Pancreas (tissue), 10 donors: ENCODE measurements at places on chromosomes 3 and 15.

DNA sequence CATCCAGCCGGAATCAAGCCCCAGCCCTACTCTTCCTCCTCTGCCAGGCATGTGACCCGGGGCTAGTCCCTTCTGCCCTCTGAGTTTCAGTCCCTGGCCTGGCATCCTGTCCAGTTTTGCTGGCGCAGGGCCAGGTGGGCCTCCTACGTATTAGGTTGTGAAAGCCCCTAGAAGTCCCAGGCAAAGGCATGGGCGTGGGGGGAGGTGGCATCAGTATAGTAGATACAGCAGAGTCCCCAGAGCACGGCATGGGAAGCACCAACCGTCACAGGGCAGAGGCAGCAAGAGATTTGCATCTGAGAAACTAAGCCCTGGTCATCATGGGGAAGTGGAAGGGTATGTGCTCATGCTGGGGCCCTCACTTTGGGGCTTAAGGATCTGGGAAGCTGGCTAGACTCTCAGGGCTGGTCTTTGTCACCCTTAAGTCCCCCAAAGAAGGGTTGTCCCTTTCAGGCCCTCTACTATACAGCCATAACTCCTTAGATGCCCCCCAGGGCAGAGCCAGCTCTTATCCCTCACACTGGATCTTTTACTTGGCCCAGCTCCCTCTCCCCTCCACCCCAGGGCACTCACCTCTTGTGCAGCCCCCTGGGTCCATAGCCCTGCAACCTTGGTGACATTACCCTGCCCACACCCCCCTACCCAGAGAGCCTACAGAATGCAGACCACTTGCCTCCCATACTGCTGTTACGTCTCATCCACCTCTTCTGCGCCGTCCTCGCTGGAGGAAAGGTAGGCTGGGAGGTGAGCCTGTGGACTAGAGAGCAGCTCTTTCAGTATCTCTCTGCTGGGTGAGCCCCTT lies 11.3 kb downstream of the NBEAL2 start:
- no peak for DNase-seq

- no peak for DNase-seq
Observed at GRCh38 chr15:48868536-48868935, 9.4 kb upstream of the EID1 start.

DNA sequence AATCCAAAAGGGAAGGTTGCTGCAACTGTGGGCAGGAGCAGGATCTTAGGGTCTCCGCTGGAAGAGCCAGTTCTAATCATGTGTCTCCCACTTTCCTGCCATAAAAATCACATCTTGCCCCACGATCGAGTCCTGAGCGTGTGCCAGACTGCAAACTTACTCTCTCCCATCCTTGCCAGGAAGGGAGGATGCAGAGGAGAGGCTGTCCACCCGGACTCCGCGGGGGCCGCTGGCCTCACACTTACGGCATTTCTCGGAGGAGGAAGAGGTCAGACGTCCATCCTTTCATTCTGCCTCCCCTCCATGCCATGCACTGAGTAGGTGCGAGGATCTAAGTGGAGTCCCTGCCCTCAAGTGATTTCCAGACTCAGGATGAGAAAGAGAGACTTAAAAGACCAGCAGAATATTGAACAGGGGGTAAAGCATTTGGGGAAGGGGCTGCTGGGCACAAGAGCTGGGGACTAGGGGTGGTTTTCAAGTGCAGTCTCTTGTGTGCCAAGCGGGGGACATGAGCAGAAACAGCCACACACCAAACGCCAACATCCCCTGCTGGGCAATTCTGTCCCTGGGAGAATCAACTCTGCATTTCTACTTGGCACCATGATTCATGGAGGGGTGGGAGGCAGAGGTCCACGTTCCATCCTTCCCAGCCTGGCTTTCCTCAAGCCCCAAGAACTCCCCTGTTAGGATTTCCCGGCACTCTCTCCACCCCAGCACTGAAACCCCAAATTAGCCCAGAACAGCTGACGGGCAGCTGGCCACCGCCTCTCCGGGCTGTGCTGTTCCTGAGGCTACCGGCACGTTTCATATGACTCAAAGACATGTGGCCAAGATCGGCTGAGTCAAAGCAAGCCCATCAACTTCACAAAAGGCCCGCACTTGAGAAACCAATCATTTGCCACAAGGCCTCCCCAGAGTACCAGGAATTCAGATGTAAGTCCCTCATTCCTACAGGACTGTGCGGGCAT lies 11.6 kb downstream of the OXTR start:
- DNase-seq = peak; percentile 8

DNA sequence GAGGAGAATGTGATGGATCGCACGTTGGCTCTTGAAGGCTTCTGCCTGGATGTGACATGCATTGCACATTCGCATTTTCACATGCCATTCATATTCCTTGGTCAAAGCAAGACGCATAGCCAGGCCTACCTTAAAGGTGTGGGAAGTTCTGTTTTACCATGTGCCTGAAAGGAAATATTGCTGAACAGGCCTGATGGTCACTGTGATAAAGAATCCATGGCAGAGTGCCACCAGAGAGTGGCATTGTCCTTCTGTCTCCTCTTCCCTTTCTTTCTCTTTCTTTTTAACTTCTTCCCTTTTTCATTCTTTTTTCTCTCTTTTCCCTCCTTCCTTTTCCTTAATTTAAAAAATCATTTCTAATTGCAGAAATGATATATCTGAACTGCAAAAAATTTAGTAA lies 15.9 kb upstream of the MITF start:
- no peak for DNase-seq

DNA sequence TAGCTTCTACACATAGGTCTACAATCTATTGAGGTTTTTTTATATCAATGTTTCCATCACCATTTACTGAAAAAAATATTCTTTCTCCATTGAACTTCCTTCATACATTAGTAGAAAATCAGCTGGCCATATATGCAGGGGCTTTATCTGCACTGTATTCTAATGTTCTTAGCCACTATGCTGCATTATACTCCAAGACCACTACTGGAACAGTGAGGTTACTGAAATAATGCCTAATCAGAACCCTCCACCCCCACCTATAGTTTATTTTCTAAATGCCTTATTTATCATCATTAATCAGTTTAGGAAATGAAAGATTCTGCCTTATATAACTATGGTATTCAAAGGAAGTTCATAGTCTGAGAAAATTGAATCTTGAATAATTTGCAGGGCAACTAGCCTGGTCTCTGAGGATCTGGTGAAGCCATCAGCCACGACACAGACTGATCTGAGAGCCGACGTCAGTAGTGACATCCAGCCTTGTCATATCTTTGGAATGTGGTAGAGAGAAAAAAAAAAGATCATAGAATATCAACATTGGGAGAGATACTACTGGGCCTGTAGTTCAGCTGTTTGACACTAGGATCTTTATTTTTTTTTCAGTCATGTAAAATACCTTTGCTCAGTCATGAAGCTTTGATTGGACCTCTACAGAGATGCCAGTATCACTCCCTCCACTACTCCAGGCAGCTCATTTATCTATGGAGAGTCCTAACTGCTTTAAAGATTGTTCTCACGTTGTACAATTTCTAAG lies 66.6 kb downstream of the P3H2 start:
- DNase-seq = no peak

DNA sequence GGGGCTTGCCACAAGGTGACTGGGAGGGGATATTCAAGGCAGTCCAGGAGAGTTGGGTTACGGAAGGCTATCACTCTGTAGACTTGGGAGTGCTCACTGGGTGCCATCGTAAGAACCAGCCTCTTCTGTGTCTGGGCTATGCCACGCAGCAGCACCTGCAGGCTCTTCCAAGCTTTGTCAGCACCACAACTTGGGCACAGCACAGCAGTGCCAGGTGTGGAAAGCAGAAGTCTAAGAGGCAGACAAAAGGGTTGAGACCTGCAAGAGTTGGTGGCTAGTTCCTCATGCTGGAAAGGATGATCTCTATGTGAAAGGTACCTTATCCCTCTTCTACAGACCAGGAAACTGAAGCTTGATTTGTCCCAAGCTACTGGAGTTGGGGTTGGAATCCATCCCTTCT lies 15.8 kb downstream of the CX3CR1 start:
- DNase-seq = no peak

- no peak for DNase-seq
Observed at GRCh38 chr3:103295974-103296570, 861.3 kb downstream of the ZPLD1 start.

GRCh38 chr3:195401943-195402342 lies 40.9 kb downstream of the ACAP2 start:
- no peak for DNase-seq

GRCh38 chr15:46735115-46735514 lies 982.2 kb upstream of the SEMA6D start:
- DNase-seq = no peak

DNA sequence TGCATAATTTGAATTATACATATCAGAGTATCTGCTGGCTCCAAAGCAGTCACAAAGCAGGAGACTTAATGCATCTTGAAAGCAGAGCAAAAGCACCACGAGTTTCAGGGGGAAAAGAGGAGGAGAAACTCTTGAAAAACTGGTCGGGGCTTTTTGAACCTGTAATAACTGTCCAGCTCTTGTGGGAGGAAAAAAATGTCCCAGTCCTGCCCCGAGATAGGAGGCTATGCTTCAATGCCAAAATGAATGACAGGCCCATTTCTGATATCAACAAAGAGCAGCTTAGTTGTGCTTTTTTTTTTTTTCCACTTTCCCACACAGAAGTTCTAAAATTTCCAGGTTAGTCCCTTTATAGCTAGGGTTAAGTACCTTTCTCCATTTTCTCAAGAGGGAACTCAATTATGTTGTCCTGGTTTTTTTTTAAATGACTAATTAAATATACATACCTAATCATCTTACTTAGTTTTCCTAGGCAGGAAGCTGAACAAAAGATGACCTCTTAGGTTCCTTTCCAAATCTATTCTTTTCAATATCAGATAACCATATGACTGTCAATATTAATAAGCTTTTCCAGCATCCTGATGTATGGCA lies 120.2 kb downstream of the TFDP2 start:
- DNase-seq = no peak

DNA sequence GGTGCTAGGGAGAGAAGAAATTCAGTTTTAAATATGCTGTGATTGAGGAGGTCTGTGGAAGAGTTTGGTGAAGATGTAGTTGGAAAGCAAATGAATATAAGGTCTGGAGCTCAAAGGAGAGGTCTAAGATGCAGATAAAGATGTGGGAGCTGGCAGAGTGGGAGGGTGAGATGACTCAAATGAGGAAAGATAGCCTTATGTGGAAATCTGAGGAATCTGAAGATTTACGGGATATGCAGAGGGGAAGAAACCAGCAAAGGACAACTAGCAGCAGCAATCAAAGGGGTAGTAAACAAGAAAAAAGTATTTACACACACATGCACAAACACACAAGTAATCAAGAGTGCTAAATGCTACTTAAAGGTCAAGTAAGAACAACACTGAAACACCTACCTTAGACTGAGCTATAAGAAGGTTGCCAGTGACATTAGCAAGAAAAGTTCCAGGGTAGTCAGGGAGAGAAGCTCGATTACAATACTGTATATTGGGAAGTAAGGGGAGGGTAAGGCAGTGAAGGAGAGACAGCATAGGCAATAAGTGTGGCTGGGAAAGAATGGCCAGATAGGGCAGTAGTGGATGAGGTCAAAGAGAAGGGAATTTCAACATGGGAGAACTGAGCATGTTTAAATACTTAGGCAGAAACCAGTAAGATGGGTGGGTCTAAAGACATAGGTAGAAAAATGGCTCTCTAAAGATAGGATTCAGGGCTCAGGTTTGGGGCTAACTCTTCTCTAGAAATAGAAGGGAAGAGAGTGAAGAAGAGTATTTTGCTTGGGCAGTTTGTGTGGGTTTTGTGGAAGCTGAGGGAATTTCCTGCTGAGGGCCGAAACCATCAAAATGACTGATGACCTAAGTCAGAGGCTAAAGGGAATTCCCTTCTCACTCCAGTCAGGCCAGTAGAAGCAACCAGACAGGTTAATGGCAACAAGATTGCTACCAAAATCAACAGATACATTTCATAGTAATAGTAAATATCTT lies 8.9 kb downstream of the CMTM6 start:
- no peak for DNase-seq

GRCh38 chr15:74523982-74524381 lies 17.0 kb upstream of the ARID3B start:
- DNase-seq = no peak
